ENCODE measurements at places on chromosomes 5 and 9.

DNA sequence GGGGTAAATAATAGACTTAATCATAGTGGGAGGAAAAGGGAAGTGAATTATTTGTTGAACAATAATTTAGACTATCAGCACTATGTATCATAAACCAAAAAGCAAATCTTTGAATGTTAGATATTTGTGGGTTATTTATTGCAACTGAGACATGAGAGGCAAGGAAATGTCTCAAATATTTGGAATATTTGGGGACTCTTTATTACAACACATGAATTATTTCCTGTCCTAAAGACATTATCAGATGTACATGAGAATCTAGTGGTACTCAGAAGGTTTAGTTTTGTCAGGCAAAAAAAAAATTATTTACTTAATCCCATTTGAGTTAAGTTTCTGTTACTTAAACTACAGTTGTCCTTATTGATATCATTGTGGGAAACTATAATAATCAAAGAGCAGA lies 91.1 kb downstream of the TLR4 start:
- no peak for DNase-seq

- DNase-seq, result no peak
Observed at GRCh38 chr5:160233215-160233614, 3.9 kb downstream of the FABP6 start.

GRCh38 chr5:57953792-57954191 lies 471.2 kb upstream of the ACTBL2 start:
- DNase-seq, result no peak

DNA sequence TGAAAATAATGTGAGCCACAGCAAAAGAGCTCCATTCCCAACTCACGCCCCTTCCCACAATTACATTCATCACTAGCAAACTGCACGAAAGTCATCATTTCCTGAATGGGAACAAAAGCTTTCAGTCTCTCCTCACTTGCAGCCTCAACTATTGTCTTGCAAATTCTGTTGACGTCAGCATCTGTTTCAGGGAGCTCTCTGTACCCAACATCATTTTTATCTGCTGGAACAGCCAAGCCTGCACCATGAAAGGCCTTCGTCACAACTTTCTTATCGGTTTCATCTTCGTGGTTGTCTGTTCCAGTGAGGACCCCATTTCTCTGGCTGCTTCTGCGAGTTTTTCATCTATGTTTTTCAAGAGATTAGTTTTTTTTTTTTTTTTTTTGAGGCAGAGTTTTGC lies 14.3 kb upstream of the RNF130 start:
- DNase-seq, result peak; percentile 71

DNA sequence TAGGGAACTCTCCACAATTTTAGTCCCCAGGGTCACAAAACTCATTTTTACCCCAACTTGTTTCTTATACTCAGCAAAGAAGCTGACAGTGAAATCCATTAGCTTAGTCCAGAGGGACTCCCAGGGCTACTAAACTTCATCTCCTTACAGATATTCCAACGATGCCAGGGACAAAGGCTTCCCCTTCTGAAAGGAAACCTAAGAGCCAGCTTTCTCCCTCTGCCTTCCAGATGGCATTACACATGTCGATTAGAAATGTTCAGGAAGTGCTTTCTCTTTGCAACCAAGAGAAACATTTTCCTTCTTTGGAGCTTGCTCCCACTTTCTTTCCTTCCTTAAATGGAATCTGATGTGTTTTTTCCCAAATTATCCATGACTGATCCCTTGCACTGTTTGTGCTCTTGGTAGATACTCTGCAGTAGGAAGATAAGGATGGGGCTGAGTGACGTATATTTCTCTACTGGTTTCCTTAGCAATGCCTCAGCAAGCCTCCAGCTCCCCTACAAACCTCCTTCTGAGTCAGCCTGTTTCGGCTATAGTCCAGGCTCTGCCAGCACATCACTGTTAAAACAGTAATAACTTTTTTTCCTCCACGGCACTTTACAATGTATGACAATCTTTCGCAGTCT lies 43.0 kb upstream of the HTR4 start:
- no peak for DNase-seq

Data from activated CD4-positive, alpha-beta T cell treated with anti-CD3 and anti-CD28 coated beads, Interleukin-2, amount 10 ng/mL, durations not matched to agents 24 days and 14 days (primary cell).